ENCODE measurements at places on chromosomes 5 and 9.

DNA sequence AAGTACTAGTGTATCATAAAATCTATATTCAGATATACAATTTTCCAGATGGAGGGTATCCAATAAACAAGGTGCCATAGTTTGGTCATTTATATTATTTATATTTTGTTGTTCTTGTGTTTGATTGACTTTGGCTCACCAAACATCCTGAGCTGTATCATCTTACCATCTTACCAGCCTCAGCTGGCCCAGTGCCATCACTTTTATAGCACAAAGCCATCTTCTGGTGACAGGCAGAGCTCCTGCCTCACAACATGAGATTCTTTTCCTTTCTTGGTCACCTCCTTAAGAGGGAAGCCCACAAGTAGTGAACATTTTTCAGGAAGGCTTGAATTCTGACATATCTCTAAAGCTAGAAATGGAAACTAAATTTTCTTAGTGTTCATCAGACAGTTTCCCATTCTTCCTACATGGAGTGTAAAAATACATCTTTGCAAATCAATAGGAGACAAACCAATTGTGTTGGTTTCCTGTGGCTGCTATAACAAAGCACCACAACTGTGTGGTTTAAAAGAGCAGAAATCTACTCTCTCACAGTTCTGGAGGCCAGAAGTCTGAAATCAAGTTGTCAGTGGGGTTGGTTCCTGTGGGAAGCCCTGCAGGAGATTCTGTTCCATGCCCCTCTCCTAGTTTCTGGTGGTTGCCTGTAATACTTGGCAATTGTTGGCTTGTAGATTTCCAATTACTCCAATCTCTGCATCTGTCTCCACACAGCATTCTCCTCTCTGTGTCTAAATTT, 341.8 kb downstream of the MAN2A1 start:
- DNase-seq: no peak

DNA sequence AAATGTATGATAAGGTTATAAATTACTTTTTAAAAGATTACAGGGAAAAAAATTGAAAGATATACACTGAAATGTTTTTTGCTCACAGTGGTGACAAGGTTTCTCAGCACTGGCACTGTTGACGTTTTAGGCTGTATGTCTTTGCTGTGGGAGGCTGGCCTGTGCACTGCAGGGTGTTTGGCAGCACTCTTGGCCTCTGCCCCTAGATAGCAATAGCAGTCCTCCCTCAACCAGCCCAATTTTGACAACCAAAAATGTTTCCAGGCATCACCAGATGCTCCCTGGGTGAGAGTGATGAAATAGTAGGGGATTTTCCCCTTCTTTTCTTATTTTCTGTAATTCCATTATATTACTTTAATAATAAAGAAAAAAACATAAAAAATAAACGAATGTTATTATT, 3.3 kb downstream of the CD274 start:
- no peak for DNase-seq

DNA sequence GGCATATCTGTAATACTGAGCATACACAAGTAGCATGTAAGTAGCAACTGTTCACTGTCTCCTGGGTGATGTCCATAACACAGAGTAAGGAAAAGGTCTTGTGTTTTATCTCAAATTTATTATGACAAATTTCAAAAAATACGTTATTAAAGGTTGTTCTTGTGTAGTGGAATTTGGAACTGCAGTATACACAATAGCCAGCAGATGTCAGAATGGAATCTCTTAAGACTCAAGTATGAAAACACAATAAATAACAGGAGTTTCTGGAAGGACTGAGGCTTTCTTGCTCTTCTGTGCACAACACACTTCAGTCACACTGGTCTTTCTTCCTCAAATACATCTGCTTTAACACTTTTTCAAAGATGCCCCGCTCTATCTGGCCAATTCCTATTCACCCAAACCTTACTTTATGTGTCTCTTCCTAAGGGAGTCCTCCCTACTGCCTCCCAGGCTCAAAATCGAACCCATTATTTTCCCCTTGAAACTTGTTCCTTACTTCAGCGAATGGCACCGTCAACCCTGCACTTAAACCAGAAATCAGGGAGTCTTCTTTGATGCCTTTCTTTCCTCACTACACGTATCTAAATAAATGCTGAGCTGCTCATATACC, 6.5 kb upstream of the FBXO10 start:
- peak; percentile 32 for DNase-seq

- no peak for DNase-seq
Observed at GRCh38 chr5:97549496-97549895, 366.4 kb upstream of the RIOK2 start.

- no peak for DNase-seq
Observed at GRCh38 chr5:14700478-14701436, 36.2 kb downstream of the OTULIN start.

- no peak for DNase-seq
Observed at GRCh38 chr5:108564441-108564840, 182.5 kb upstream of the FBXL17 start.

GRCh38 chr9:21030389-21031035, 928 bp downstream of the HACD4 start:
- DNase-seq: no peak

DNA sequence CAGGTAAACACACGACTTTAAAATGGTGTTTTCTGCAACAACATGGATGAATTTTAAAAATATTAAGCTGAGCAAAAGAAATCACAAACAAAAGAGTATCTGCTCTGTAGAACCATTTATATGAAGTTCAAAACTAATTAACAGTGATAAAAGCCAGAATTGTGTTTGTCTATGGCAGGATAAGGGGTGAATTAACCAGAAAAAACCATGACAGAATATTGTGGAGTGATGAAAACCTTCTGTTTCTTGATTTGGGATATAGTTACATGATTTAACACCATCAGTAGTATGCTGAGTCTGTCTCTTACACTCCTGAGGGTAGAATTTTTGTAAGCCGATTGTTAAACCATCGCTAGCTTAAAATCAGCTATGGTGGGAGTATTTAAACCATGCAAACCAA, 101.7 kb upstream of the ZNF366 start:
- no peak for DNase-seq

- DNase-seq: no peak
Observed at GRCh38 chr5:119036101-119036762, 34.7 kb upstream of the DMXL1 start.

Measured in NCI-H1417 (cell line).